Thymus (tissue), 14 donors: ENCODE measurements at places on chromosomes 12 and 14. TPM values are rescaled to one million over a fixed set of nuclear protein-coding genes. Genes with fewer than 3 reads are reported as not detected.

GRCh38 chr14:99852578-99852977 is 59.4 kb downstream of the EML1 start:
- H3K27me3 ChIP-seq, result peaks cover 7% of the 10 kb centered on the region
- no peaks in the 10 kb centered on the region for H3K4me1 ChIP-seq
- no peak for DNase-seq
- no peak overlapping the region for H3K4me3 ChIP-seq

Gene CIT
- total RNA-seq, result 9.1 TPM

DNA sequence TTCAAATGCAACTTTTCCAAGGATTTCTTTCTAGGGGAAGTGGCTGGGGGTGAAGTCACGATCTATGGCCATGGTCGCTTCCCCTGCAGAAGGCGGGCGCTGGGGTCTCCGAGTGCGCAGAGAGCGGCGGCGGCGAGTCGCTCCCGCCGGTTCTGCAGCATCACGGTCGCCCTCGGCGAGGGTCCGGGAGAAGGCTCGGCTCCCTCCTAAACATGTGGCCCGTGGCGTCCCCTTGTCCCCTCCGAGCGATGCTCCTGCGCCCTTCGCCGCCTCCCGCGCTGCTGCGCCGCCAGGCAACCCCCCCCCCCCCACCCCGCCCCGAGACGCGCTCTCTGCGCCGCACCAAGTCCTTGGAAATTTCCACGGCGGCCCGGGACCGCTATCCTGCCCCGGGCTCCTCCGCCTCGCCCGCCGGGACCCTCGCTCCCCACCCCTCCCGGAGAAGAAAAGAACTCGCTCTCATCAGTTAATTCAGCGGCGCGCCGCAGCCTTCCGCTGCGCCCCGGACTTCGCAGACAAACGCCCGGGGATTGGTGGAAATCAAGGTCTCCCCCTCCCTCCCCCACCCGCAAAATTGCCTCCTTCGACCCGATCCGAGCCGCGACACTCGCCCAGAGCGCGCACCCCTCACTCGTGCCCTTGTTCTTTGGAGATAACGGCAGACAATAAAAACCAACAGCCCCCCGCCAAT is at the start of gene ST8SIA1:
ST8SIA1 (minus strand) TSS at position 298 of the 691 bp plus-strand sequence. CDS start 475 bp downstream, outside the sequence.
- H3K27me3 ChIP-seq, result peaks cover 27% of the 10 kb centered on the region
- no peak within 1 kb of the TSS for H3K27ac ChIP-seq
- DNase-seq, result peak; percentile 35
- H3K4me3 ChIP-seq, result peak within 1 kb of the TSS; percentile 55
- H3K36me3 ChIP-seq, result no peaks in the 10 kb centered on the region
- H3K4me1 ChIP-seq, result peaks cover 14% of the 10 kb centered on the region

DNA sequence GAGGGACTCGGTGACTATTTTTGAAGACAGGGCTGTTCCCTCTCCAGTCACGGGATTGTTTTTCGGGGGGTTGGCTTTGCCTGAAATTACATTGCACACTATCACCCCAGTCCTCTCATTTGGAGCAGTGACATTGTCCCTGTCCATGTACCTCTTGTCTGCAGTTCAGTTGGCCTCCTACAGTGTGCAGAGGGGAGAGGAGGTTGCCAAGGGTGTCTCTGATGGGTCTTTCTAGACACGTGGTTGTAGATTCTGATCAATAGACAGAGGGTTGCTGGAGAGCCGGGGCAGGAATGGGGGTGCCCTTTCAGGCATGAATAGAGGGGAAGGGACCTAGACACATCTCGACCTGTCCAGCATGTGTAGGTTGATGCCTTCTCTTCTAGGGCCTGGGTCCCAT is 1.2 kb downstream of the TMEM120B start:
- peaks cover 11% of the 10 kb centered on the region for H3K4me1 ChIP-seq
- no peak overlapping the region for H3K27ac ChIP-seq
- H3K4me3 ChIP-seq, result peak overlapping the region; percentile 73
- no peaks in the 10 kb centered on the region for H3K27me3 ChIP-seq

- no peak for DNase-seq
- H3K36me3 ChIP-seq, result no peaks in the 10 kb centered on the region
- no peaks in the 10 kb centered on the region for H3K27me3 ChIP-seq
- H3K4me3 ChIP-seq, result no peak overlapping the region
- no peaks in the 10 kb centered on the region for H3K4me1 ChIP-seq
- no peak overlapping the region for H3K27ac ChIP-seq
Measured at GRCh38 chr14:43471595-43471994, 1035.5 kb downstream of the FSCB start.

Gene PRIMA1
- total RNA-seq, result 0.09 TPM

DNA sequence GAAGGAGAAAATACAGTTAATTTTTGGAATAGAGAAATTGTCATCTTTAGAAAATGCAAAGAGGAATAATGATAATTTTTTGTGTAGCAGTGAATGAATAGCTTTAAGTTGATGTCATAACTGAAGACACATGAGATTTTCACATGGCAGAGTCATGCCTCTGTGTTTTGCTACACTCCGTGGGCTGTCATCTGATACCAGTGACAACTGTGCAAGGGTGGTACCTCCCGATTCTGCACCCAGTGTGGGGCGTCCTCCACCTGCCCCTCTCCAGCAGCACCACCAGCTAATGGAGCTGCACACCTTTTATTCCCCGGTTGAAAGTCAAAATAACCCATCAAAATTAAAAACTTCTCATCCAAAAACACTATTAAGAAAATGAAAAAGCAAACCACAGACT is 47.2 kb downstream of the ANKRD9 start:
- peaks cover 10% of the 10 kb centered on the region for H3K36me3 ChIP-seq
- no peak overlapping the region for H3K27ac ChIP-seq
- H3K27me3 ChIP-seq, result no peaks in the 10 kb centered on the region
- H3K4me1 ChIP-seq, result no peaks in the 10 kb centered on the region
- DNase-seq, result no peak

Gene SYT1
- 1.5 TPM for total RNA-seq

DNA sequence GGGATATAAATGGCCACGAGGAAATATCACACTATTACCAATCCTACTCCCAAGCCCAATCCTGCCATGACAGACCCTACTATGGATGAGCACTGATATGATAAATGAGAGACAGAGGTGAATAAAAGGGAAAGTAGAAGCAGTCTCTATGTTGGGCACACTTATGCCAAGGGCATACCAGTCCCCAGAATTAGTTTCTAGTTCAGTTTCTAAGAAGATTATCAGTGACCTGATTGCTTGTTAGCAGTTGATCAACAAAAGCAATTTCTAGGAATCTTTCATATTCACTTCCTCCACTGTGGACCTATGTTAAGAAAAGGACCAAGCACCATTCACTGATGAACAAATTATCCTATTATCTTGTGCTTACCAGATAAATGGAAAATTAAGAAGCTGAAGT is 20.0 kb downstream of the SCAF11 start:
- peaks cover 13% of the 10 kb centered on the region for H3K36me3 ChIP-seq
- no peaks in the 10 kb centered on the region for H3K27me3 ChIP-seq
- DNase-seq, result no peak
- no peak overlapping the region for H3K4me3 ChIP-seq

Gene CD69
- total RNA-seq, result 90.9 TPM

Gene TMEM132D
- total RNA-seq, result not detected

Gene NR2C1
- 42.3 TPM for total RNA-seq

Gene NID2
- total RNA-seq, result 7.5 TPM

DNA sequence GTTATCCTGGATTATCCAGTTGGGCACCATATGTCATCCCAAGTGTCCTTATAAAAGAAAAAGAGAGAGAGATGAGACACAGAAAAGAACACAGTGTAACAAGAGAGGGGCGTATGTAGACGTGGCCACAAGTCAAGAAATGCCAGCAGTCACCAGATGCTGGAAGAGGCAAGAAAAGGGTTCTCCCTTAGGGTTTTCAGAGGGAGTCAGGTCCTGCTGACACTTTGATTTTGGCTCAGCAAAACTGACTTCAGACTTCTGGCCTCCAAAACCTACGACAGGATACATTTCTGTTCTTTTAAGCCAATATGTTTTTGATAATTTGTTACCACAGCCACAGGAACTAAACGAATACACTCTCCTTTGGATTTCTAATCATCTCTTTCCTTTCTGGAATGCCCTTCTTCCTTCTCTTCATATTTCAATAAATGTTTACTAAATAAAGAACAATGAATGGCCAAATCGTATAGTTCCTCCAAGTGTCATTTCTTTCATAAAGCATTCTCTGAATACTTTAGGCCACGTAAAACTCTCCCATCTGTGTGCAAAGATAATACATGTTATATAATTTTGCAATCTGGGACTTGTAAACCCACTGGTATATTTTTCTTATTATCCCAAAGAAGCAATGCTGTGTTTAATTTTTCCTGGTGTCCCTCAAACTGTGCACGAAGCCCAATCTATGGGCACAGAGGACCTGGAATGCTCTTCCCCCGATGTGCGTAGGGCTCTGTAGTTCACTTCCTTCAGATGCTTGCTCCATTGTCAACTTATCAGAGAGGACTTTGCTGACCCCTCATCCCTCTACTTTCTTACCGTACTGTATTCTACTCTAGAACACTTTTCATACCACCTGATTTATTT is 303.6 kb downstream of the CEP128 start:
- no peak overlapping the region for H3K27ac ChIP-seq
- H3K27me3 ChIP-seq, result no peaks in the 10 kb centered on the region
- H3K4me1 ChIP-seq, result no peaks in the 10 kb centered on the region
- no peaks in the 10 kb centered on the region for H3K36me3 ChIP-seq

DNA sequence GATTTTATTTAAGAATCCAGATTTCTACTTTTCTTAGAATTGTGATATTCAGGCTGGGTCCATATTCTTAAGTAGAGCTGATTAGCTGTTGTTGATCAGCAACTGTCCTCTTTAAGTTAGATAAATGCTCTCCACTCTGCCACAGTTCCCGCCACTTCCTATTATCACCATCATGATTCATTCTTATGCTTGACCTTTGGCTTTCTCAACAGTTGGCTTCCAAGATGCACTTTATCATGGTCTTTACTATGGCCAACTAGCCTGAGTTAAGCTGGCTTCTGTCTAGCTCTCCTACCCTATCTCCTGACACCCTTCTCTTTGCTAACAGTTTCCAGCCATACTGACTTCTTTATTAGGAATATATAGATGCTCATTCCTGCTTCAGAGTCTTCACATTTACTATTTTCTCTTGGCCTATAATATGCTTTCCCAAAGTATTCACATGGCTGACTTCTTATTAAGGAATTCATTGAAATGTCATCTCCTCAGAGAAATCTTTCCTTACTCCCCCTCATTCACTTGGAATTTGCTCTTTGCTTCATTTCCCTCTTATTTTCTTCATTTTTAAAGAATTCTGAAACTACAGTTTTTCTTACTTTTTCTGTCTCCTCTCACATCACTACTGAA is 149.0 kb upstream of the IGF1 start:
- H3K36me3 ChIP-seq, result no peaks in the 10 kb centered on the region
- no peak for DNase-seq
- no peaks in the 10 kb centered on the region for H3K27me3 ChIP-seq
- no peak overlapping the region for H3K4me3 ChIP-seq
- H3K4me1 ChIP-seq, result no peaks in the 10 kb centered on the region

- no peaks in the 10 kb centered on the region for H3K4me1 ChIP-seq
- H3K36me3 ChIP-seq, result no peaks in the 10 kb centered on the region
- no peak overlapping the region for H3K27ac ChIP-seq
- H3K4me3 ChIP-seq, result no peak overlapping the region
- H3K27me3 ChIP-seq, result no peaks in the 10 kb centered on the region
- no peak for DNase-seq
Measured at GRCh38 chr12:102680304-102680703, 199.9 kb upstream of the IGF1 start.

GRCh38 chr12:120406069-120406468 is 31.8 kb upstream of the COX6A1 start:
- no peak overlapping the region for H3K4me3 ChIP-seq
- DNase-seq, result no peak
- H3K27me3 ChIP-seq, result peaks cover 23% of the 10 kb centered on the region
- no peaks in the 10 kb centered on the region for H3K36me3 ChIP-seq

GRCh38 chr12:8078398-8078797 is 3.7 kb upstream of the NECAP1 start:
- no peak overlapping the region for H3K27ac ChIP-seq
- no peaks in the 10 kb centered on the region for H3K27me3 ChIP-seq
- peak; percentile 40 for DNase-seq
- H3K4me1 ChIP-seq, result peaks cover 6% of the 10 kb centered on the region

- no peaks in the 10 kb centered on the region for H3K36me3 ChIP-seq
- peaks cover 2% of the 10 kb centered on the region for H3K27me3 ChIP-seq
- no peaks in the 10 kb centered on the region for H3K4me1 ChIP-seq
- H3K27ac ChIP-seq, result no peak overlapping the region
Measured at GRCh38 chr14:101411779-101412178, 149.5 kb upstream of the DIO3 start.

DNA sequence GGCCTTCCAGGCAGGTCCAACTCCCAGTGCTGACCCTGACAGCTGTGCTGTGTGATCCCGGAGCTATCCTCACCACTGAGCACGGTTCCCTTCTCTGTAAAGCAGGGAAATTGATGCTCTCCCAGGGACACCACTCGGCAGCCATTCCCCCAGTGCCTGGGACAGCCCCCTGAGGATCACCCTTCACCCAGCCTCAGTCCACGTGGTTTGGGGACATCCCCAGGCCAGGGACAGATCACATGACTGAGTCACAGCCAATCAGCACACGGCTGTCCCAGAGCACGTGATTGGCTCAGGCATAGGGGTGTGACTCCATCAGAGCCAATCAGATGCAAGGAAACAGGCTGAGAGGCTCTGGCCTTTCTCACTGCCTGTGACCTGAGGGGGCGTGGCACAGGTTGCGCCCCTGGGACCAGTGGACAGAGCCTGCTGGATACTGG is 68.8 kb upstream of the SFSWAP start:
- H3K27ac ChIP-seq, result no peak overlapping the region
- H3K4me3 ChIP-seq, result no peak overlapping the region
- no peak for DNase-seq
- no peaks in the 10 kb centered on the region for H3K27me3 ChIP-seq
